Fibroblast of lung (primary cell): ENCODE measurements at places on chromosomes 4 and X. TPM values are rescaled to one million over a fixed set of nuclear protein-coding genes. Genes with fewer than 3 reads are reported as not detected.

POLR2B gene
- 105 and 109 TPM in 2 replicates for total RNA-seq

GPM6B gene
- 0.99 and 1.0 TPM in 2 replicates for total RNA-seq

GAB3 gene
- total RNA-seq, result 4.1 and 6.4 TPM in 2 replicates

MYL5 gene
- total RNA-seq, result 13.4 and 14.4 TPM in 2 replicates
